ENCODE measurements at places on chromosomes 4 and X.

DNA sequence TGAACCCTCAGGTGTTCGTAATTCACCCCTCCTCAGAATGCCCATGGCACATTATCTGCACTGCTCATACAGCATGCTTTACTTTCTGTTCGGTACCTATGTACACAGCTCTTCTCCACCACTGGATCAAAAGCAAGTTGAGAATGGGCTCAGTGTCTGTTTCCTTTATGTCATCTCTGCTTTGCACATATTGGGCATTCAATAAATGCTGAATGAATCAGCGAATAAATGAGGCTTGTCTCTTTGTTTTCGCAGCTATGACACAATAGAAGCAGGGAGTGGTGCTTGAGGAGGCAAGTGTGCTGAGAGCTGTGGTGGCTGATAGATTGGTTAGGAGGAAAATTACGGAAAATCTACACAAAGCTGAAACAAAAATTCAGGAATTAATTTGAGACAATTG is 109.1 kb upstream of the VMA21 start:
- no peak for DNase-seq

GRCh38 chrX:107445631-107446030 is 3.8 kb upstream of the FRMPD3 start:
- no peak for DNase-seq

DNA sequence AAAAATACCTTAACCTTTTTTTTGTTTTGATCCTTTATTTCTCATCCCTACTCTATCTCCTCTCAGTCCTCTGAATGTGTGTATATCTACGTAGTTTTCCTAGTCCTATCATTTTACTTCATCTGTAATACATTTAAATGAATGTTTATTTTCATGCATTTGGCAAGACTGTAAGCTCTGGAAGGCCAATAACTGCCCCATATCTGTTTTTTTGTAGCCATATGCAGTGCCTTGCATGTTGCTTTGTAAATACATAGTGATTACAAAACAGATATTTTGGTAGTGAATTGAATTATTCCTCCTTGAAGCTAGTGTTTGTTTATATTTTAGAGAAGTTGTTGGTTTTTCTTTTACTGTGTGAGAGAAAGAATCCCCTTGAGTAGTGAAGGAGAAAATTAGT is 450.2 kb downstream of the PCDH18 start:
- DNase-seq: no peak

GRCh38 chr4:64503416-64503815 is 94.2 kb upstream of the TECRL start:
- no peak for DNase-seq

DNA sequence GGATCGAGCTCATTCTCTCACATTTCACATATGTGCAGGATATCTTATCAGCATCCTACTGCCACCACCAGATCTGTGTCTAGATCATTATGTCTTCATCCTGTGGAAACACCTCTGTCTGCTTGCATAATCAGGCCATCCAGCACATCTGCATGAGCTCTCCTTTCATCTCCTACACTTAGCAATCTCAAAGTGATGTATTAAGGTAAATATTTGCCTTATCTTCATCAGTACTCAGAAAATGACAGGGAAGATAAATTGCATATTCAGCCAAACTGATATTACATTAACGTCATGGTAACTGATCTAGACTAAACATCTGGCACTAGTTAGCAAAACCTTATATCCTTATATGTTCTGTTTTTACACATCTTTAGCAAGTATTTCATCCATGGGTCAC is 207.3 kb upstream of the PABPC4L start:
- no peak for DNase-seq

DNA sequence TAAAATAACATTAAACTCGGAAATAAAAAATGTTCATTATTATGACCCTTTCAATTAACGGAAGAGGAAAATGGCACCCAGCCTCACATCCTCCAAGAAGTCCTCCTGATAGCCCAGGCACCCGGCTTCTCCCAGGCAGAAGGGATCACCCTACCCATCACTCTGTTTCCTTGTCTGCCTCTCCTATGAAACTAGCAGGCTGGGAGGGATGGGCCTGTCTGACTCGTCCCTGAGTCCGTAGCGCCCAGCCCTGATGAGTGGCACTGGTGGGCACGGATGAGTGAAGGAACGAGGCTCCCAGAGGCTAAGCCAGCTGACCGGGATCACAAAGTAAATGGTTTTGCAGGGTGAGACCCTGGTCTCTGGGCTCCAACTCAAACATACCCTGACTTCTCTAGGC is 28.6 kb upstream of the KIAA0232 start:
- no peak for DNase-seq

DNA sequence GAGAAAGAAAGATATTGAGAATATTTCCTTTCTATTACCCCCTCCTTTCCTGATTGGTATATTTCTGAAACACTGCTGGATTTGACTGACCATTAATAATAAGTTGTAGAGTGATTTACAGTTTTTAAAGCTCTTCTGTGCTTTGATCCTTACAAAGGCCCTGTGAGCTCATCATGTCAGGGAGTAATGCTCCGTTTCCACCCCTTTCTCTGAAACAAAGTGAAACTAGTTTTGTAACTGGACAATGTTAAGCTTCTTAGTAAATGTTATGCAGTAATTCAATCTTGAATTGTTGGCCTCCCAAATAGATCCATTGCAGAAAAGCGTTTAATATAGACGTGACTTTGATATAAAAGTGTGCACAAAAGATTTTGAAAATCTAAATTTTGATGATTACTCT is 190.1 kb upstream of the GNPDA2 start:
- no peak for DNase-seq

DNA sequence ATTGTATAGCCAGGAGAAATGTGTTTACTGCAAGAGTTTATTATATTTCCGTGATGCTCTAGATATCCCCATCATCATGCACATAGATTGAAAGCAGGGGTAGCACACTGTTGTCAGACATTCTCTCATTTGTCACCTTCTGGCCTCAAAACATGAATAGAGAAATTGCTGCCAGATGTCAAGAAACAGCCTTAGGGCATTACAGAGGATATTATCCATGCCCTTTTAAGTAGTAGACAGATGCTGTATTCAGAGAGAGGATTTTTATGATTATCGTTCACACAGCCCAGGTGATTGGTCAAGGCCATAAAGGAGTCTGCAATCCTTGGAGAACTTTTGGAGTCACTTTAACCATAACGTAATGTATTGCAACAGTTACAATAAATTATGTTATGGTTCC is 1961.5 kb upstream of the TENM3 start:
- DNase-seq: no peak

GRCh38 chr4:161350946-161351345 is 812.9 kb downstream of the FSTL5 start:
- DNase-seq: no peak

- DNase-seq: no peak
Observed at GRCh38 chr4:4394644-4395043, 7.7 kb downstream of the NSG1 start.

DNA sequence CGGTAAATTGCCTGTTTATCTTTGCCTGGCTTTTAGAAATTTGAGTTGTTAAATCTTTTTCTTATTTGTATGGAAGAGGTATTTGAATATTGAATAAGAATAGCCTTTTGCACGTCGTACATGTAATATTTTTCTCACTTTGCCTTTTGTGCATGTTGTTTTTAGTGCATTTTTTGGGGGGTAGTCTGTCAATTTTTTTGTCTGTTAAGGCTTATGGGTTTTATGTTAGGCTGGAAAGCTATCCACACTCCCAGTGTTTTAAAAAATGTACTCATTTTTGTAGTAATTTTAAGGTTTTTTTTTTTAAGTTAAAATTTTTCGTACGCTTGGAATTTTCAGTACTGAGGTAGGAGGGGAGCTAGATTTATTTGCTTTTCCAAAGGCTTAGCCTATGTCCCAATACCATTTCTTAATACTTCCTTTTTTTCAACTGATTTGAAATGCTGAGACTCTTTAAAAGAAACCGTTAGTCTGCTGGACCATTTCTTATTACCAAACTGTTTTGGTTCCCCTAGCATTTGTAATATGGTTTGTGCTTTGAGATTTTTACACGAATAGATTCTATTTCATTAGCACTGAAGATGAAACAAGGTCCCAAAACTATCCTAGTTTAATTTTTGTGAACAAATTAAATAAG is 1.3 kb downstream of the HERC5 start:
- no peak for DNase-seq
